NCI-H1105 (cell line): ENCODE measurements at places on chromosomes 1 and 21.

GRCh38 chr1:58149271-58149812, 397.2 kb downstream of the OMA1 start:
- no peak for DNase-seq

DNA sequence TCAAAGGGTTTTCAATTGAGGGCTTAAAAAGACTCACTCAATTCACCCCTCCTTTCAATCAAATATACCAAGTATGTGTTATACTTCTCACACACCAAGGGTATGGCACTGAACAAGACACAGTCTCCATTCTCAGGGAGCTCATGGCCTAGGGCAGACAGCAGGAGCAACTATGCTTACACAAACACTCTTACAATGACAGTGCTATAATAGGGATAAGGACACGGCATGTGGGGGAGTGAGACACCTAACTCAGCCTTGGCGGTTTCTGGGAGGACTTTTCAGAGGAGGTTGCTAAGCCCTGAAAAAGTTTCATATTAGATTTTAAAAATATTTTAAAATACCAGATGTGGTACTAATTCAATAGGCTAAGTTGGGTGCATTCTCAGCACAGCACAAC, 22.7 kb upstream of the SYT6 start:
- no peak for DNase-seq

- no peak for DNase-seq
These were observed 274.5 kb upstream of the C1orf174 start for GRCh38 chr1:4174291-4175200.

- no peak for DNase-seq
These were observed 1.8 kb downstream of the PTPN14 start for GRCh38 chr1:214549604-214550003.

DNA sequence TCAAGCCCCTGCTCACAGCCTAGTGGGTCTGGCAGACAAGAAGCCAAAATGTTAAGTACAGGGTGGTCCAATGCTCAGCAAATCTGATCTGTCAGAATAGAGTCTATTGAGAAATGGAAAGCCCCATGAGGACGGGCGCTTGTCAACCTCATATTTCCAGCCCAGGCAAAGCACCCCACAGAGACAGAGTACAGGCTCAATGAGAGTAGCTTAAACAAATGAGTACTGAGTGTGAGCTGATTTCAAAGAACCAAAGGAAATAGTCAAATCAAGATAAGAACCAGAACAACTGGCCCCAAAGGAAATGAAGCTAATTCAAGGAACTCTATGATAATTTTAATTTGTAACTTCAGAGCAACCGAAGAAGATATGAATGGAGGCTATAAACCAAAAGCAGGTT, 44.6 kb upstream of the SLC30A1 start:
- DNase-seq = no peak

DNA sequence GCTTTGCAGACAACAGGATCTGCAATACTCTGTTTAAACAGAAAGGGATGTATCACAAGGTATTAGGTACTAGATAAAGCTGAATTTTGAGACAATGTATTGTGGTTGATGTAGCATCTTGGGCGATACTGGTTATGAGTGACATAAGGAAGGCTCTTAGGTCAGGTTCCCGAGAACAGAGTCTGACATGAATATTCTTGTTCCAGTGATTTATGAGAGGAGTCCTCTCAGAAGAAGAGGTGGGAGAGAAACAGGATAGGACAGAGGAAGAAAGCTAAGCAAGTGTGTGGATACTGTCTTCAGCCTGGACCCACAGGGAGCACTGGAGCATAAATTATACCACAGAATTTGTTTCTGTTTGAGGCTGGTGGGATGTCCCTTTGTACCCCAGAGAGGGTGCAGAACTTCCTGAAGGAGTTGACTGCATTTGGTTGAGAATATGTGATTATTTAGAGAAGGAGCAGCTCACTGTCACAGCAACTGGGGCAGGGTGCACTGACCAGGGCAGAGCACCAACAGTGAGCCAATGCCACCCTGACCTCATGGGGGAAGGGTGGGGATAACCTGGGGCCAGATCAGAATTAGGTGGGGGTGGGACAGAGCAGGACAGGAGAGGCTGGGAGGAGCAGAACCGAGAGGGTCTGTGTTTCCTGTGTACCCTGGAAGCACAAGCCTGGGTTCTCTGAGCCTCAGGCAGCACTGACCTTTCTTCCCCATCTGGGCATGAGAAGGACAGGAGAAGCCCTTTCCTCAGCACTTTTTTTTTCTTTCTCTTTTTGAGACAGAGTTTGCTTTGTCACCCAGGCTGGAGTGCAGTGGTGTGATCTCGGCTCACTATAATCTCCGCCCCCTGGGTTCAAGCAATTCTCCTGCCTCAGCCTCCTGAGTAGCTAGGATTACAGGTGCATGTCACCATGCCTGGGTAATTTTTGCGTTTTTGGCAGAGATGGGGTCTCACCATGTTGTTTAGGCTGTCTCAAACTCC, 36.3 kb upstream of the SLC6A9 start:
- DNase-seq = no peak

DNA sequence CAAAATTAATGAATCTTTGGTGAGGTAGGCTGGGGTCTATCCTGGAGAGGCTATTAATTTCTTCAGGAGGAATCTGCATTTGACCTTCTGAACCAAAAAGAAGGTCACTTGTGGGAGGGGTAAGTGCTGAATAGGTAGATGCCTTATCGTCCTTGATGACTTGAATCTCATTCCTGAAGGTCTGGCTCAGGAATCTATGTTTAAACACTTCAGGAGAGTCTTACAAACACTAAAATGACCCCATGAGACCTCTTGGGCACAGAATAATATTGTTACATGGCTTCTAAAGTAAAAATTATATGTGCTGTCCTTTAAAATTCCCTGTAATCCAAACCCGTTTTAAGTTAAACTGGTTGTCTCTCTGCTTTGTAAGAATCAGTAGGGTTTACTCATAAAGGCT, 55.0 kb upstream of the FGGY start:
- DNase-seq = no peak

DNA sequence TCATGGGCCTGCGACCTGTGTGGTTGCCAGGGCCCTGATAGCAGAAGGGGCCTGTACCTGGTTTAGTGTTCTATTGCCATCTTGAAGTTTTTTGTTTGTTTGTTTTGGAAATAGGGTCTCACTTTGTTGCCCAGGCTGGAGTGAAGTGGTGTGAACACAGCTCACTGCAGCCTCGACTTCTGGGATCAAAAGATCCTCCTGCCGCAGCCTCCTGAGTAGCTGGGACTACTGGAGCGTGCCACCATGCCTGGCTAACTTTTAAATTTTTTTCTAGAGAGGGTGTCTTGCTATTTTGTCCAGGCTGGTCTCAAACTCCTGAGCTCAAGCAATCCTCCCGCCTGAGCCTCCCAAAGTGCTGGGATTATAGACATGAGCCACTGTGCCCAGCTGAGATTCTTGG, 72.9 kb downstream of the UBE2T start:
- no peak for DNase-seq

DNA sequence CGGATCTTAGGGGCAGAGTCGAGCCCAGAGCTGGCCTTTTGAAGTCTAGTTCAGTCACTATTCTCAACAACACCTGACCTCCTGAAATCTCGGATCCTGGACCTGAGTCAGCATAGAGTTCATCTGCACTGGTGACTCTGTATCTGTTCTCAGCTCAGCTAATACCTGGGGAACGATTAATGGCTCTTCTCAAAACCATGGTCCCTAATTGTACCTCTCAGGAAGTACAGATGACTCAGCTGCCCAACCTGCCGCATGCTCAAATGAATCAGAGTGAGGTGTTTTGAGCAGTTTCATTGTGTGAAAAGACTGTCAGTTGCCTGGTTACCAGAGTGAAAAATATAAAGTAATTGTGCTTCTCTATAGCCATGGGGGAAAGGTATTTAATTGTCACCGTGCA, 89.2 kb downstream of the SLC35F3 start:
- no peak for DNase-seq

DNA sequence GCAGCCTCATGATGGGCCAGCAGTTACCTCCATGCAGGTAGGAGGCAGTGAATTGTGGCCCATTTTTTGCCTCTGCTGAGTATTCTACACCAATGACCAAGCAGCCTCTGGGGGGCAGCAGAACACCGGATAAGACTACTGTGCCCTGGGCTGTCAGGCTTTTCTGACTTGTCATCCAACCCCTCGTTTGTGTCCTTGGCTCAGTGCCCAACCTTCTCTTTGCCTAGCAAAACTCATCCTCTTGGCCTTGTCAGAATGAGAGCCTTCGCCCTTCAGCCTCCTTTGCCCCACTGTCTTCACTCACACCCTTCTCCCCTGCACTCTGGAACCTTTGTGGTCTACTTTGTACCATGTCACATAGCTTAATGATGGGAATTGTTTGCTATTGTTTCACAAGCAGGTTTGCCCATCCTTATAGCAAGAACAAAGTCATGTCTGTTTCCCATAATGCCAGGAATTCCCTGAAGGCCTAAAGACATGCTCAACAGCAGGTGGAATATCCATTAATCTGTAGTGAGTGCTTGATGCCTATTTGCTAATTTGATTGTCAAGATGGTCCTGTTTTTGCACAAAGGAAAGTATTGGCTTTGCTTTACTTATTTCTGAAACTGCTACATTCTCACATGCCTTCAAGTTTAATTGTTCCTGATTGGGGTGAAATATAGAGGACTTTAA, 255.9 kb downstream of the HHAT start:
- DNase-seq = peak; percentile 96

- DNase-seq = no peak
These were observed 31.6 kb downstream of the PDE9A start for GRCh38 chr21:42685036-42685435.

GRCh38 chr1:44890007-44890406, 47.0 kb upstream of the PTCH2 start:
- DNase-seq = no peak

DNA sequence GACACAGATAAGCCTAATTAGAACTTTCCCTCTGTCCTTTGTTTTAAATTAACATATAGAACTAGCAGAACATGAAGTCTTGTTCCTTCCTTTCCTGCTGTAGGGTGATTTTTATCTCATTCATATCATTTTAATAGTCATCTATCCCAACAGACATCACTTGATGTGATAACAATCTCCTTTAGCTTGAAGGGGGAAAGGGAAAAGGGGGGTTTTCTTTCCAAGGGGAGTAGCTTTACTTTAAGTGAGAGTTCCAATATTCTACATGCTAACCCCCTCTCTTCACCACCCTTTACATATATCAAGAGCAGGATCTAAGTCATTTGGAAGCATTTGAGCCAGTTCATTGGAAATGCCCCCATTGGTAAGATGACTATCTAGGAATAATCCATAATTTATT, 241.9 kb downstream of the HHIPL2 start:
- no peak for DNase-seq

- DNase-seq = no peak
These were observed at the start of gene CD101 for GRCh38 chr1:117001254-117001927. Gene CD101, plus strand, starts transcription at chr1:117001760. Its CDS starts 58 bp downstream, at chr1:117001818.

- DNase-seq = no peak
These were observed 1.4 kb downstream of the RGS8 start for GRCh38 chr1:182682898-182683501.

GRCh38 chr1:15522551-15522950, 1.5 kb downstream of the CASP9 start:
- DNase-seq = no peak

DNA sequence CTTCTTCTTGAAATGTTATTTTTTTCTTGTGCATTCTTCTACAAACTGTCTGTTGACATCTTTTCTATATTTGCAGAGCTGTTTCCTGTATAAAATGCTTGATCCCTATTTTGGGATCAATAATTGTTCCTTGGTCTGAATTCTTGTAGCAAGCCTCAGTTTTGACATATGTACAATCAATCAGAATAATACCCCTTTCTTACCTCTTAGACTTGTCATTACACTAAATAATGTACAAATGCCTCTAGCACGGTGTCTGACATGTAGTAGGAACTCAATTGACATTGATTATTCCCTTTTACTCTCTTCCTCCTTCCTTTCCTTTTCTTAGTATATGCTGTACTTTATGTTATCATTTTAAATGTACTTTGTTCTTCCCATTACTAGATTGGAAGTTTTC, 25.2 kb downstream of the RWDD3 start:
- DNase-seq = no peak

- no peak for DNase-seq
These were observed 4.0 kb downstream of the ABCG1 start for GRCh38 chr21:42222821-42223390.

- DNase-seq = no peak
These were observed 32.3 kb upstream of the TARDBP start for GRCh38 chr1:10980094-10980577.

DNA sequence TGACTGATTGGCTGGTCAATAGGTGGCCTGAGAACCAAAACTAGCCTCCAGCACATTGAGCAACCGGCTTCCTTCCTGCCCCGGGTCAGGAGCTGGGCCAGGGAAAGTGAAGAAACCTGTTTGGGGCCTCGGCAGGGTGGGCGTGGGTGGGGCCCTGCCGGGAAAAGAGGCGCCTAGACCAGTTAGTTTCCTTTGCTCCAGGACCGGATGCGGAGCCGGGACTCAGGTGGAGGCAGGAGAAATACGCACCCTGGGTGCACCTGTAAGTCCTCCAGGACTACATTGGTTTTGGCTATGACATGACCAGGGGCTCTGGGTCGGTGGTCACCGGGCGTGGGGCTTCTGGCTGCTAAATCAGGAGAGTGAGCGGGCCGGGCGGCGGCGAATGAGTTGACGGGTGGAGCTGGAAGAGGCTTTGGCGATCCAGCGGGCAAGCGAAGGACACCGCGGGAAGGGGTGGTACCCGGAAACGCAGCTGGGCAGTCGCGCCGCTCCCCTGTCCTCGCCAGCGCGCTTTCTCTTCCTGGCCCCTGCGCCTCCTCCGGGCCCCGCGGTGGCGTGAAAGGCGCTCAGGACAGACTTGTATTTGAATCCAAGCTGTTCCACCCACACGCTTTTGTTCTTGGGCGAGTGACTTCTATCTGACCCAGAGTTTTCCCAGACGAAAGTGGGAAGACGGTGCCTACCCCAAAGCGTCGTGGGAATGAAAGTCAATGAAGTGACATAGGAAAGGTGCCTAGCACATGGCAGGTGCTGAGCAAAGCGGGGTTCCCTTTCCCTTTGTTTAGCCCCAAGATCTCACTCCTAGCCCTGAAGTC, 30.6 kb upstream of the JUN start:
- DNase-seq = no peak

GRCh38 chr1:41450747-41451285, 33.7 kb downstream of the EDN2 start:
- no peak for DNase-seq

DNA sequence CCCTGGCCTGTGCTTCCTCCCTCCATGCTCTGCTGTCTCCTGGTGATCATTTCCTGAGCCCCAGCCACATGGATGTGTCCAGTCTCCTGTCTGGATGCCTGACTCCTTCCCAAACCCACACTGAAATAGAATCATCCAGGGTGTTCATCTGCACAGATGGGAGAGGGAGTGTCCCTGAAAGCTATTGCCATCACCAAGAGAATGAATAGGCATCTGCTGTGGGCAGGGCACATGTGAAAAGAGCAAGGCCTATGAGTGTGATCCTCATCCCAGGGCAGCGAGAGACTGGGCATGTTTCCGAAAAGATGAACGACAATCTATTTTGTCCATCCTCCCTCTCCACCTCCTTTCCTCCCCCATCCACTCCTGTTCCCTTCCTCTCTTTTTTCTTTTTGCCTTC, 5.0 kb downstream of the IGSF21 start:
- DNase-seq = no peak

GRCh38 chr1:182910143-182910542, 42.8 kb downstream of the SHCBP1L start:
- DNase-seq = peak; percentile 43
